T-helper 1 cell (primary cell): ENCODE measurements at places on chromosomes 1 and 21.

- DNase-seq, result no peak
These were observed 46.0 kb upstream of the JUN start for GRCh38 chr1:58829866-58830265.

DNA sequence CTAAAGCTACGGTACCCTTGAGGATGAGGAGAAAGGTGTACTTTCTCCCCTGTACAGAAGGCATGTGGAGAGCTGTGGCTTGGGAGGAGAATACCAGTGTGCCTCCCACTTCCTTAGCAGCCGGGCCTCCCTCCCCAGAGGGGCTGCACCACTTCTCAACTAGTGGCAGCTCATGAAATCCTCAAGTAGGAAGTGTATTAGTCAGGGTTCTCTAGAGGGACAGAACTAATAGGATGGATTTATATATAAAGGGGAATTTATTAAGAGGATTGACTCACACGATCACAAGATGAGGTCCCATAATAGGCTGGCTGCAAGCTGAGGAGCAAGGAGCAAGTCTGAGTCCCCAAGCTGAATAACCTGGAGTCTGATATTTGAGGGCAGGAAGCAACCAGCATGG lies 53.1 kb upstream of the PPP2R5A start:
- no peak for DNase-seq

DNA sequence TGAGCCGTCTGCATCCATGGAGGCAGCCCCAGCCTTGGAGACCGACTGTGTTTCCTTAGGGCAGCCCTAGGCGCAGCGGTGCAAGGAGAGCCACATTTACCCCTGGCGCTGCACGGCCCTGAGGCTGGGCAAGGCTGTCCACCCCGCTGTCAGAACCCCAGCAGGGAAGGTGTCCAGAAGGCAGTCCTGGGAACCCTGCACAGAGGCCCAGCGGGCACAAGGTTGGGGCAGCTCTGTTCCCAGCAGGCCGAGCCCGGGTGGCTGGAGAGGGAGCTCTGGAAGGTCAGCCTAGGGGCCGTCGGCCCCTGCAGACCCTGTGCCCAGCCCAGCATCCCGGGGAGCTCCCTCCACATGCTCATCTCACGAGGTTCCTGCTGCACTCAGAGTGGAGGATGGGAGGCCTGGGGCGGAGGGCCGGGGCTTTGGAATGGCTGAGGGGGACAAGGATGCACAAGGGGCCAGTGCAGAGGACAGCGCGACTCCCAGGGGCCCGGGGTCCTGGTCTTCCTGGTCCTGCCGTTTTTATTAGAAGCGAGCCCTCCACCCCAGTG lies 19.9 kb upstream of the SAMD11 start:
- DNase-seq, result no peak

- no peak for DNase-seq
These were observed 2.0 kb downstream of the ZNF687 start for GRCh38 chr1:151284013-151284577.

GRCh38 chr1:9010781-9011323 lies 15.4 kb downstream of the SLC2A7 start:
- no peak for DNase-seq

DNA sequence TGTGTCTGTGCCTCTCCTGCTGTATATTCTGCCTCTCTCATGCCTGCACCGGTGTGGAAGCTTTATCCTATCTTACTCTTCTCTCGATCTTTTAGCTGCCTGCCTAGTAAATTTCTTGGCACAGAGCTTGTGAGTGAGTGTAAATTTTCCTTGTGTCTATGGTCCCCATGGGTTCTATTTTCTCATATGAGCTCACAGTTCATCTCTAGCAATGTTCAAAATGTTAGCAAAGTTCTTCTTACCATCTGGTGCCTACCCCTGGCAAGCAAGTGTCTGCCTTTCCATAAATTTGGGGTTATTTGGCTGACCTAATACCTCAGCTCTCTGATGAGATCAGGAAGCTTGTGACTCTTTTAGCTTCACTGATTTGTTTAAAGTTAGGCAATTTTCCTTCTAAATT lies 572.1 kb upstream of the BRINP3 start:
- DNase-seq, result no peak
